NCI-H2029 treated with DMSO at 0.1 percent for 48 hours (cell line): ENCODE measurements at places on chromosomes 1 and 21.

GRCh38 chr21:20800106-20800505 is 198.1 kb upstream of the NCAM2 start:
- DNase-seq = no peak

- DNase-seq = no peak
Observed at GRCh38 chr1:184062640-184063286, 11.2 kb downstream of the TSEN15 start.

DNA sequence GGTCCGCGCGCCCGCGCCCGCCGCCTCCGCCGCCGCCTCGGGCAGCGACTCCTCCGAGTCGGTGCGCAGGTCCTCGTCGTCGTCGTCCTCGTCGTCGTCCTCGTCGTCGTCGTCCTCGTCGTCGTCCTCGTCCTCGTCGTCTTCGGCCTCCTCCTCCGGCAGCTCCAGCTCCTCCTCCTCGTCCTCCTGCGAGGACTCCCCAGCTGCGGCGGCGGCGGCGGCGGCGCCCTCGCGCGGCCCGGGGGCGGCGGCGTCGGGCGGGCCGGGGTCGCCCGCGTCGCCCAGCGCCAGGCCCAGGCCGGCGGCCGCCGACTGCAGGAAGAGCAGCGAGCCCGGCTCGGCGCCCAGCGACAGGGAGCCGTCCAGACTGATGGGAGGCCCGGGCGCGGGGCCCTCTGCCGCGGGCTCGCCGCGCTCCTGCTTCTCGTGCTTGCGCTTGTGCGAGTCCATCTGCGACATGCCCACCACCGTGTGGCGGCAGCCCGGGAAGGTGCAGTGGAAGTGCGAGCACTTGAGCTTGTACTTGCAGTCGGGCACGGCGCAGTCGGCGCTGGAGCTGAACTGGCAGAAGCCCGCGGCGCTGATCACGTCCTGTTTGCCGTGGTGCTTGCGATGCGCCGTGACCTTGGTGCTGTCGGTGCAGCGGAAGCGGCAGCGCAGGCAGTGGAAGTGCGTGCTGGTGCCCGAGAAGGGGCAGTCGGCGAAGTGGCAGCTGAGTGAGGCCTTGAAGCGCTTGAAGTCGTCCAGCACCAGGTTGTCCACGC is 157.3 kb downstream of the CASZ1 start:
- no peak for DNase-seq

- no peak for DNase-seq
Observed at GRCh38 chr21:46545363-46545762, 59.5 kb downstream of the S100B start.

DNA sequence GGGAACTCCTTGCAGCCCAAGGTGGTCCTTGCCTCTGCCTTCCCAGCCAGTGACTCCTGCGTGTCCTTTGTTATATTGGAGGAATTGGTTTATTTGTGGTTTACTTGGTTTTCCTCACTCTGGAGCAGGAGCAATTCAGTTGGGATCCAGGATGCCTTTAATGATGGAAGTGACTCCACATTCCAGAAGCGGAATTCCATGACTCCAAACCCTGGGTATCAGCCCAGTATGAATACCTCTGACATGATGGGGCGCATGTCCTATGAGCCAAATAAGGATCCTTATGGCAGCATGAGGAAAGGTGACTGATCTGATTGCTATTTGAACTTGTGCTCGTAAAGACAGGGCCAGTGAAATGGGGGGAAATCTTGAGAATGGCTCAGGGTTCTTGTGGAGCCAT is 15.1 kb upstream of the PIGV start:
- DNase-seq = no peak

- no peak for DNase-seq
Observed at GRCh38 chr1:190373705-190374336, 103.8 kb downstream of the BRINP3 start.

GRCh38 chr1:71603044-71603776 is 522.4 kb upstream of the ZRANB2 start:
- no peak for DNase-seq

DNA sequence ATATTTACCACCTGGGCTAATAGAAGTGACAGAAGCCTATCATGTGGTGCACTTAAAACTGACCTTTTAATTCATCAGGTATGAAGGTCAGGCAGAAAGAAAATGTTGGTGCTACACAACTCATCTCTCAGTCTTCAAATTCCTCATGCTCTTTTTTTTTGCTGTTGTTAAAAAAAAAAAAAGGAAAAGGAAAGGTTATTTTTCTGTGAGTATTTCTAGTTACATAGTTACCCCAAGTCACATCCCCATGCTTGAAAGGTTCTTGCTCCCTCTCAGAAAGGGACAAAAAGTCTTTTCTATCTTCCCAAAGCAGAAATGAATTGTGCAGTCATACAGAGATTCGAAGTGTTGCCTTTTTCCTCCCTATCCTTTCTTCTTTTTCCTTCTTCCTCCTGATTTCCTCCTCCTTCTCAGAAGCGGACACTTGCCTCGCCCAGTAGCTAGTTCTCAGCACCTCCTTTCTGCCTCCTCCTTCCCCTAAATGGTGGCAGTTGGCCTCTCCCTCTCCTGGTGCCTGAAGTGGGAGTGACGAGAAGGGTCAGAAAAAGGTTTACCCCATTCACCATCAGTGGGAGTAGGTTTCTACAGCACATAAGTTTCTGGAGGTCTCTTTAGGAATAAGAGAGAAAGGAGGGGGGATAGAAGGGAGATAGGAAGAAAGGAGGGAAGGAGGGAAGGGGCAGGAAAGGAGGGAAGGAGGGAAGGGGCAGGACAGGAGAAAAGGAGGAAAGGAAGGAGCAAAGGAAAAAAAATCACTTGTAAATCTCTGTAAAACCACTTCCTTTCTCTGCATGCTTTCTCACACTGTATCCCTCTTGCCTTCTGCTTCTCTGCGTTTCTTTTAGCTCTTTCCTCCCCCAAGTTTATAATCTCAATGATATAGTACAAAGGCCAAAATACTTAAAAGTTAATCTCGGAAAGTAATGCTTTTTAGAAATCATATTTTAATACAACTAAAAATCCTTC is 20.4 kb upstream of the C1orf105 start:
- no peak for DNase-seq

- no peak for DNase-seq
Observed at GRCh38 chr1:170685166-170685565, 21.2 kb downstream of the PRRX1 start.
